Activated CD4-positive, CD25-positive, alpha-beta regulatory T cell (primary cell): ENCODE measurements at places on chromosomes 1 and 21.

DNA sequence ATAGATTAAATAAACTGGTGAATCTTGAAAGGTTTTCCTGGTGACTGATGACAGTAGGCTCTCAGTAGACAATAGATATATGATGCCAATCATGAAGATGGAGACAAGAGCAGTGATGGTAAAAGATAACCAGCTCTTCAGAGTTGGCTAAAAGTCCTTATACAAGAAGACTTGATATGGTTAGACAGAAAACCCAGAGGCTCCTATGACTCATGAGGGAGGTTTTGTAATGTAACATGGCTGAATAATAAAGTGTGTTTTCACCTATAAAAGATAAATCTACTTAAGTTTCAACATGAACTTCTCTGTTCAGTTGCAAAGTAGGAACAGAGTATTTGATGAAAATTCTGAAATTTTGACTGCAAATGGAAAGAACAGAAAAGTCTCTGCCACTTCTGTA, 12.7 kb upstream of the CRNN start:
- DNase-seq = no peak

GRCh38 chr1:244665771-244666217, 12.9 kb downstream of the DESI2 start:
- DNase-seq = no peak

DNA sequence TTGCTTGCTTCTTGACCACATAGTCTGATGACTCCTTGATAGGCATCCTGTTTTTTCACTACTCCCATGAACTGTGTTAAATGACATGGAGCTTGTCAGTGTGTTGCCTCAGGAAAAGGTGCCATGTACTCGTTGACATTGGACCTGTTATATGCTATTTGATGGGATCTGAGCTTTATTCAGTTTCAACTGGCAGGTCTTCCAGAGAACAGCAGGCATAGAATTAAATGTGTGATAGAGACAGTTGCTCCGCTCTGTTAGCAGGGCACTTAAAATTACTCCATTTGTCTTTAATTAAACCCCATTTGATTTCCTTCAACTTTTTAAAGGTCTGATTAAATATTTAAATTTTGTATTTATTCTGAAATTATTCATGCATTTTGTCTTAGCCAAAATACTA, 189.7 kb upstream of the ADGRL4 start:
- no peak for DNase-seq

DNA sequence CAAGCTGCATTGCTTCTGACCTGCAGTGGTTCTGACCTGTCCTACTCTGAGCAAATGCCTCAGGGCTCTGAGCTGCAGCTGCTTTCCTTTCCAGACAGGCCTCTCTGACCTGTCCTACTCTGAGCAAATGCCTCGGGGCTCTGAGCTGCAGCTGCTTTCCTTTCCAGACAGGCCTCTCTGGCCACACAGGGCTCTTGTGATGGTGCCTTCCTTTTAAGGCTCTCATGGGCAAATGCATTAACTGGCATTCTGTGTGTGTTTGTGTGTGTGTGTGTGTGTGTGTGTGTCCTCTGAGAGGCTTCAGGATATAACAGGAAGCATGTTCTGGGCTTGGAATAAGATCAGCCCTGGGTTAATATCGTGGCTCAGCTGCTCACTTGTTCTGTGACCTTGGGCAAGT, 131.3 kb downstream of the NTPCR start:
- no peak for DNase-seq

DNA sequence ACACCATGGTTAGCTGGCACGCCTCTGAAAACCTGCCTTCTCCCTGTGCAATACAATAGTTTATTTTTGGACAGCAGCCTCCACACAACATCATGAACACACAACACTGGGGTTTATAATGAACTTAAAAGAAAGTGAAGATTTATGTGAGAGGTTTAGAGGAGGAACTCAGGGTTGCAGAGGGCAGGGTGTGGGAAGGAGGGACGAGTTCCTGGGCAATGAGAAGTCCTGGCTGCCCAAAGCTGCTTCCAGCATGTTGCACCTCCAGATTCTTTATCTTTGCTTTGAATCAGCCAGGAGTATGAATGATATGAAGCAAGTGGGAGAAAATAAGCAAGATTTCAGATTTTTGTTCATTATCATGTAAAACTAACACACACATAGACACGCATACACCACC, 11.3 kb upstream of the LRRC8D start:
- DNase-seq = no peak

- no peak for DNase-seq
Observed at GRCh38 chr1:42679364-42679983, 2.7 kb upstream of the YBX1 start.

- DNase-seq = no peak
Observed at GRCh38 chr1:101051688-101052638, 26.4 kb upstream of the DPH5 start.

DNA sequence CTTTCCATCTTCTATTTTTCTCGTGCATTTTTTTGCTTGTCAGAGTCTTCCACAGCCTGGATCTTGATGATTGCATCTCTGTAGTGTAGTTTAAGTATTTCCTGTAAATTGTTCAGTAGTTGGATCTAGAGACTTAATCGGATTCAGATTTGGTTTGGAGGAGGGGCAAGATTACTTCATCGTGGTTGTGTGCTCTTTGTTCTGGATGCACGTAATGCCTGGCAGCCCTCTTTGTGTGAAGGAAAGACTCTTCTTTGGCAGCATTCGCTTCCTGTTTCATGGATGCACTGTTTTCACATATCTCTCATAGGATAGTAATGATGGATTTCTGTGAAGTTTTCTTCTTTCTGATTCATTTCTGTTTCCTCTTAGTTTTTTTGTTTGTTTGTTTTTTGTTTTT, 14.2 kb downstream of the SEMA4A start:
- no peak for DNase-seq

GRCh38 chr1:152919071-152919470, 10.7 kb downstream of the IVL start:
- no peak for DNase-seq

DNA sequence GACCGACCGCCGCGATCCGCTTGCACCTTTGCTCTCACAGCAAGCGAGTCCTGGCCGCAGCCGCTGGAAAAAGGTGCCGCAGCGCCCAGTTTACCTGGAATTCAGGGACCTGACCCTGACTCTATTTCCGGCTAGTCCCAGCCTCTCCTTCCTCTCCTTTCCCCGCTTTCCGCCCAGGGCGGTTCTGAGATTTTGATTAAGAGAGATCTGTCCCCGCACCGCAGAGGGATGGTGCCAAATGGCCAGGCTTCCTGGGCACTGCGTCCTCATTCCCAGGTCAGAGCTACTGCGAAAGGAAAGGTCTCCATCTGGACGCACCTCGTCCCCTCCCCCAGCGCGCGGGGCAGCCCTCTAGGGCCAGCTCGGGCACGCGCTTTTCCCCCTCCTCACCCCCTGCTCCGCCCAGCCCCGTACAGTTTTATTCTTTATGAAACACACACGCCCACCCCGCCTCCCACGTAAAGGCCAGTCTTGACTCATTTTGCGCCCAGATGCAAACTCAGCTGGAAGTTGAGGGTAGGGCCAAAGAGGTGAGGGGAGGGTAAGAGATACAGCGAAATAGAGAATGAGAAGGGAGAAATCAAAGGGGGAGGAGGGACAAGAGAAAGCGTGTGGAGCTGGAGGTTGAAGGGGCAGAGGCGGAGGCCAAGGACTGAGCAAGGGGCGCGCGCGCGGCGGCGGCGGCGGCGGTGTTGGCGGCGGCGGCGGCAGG, 411.8 kb upstream of the ESRRG start:
- no peak for DNase-seq

GRCh38 chr1:147719711-147720225, 40.6 kb downstream of the GJA5 start:
- no peak for DNase-seq

DNA sequence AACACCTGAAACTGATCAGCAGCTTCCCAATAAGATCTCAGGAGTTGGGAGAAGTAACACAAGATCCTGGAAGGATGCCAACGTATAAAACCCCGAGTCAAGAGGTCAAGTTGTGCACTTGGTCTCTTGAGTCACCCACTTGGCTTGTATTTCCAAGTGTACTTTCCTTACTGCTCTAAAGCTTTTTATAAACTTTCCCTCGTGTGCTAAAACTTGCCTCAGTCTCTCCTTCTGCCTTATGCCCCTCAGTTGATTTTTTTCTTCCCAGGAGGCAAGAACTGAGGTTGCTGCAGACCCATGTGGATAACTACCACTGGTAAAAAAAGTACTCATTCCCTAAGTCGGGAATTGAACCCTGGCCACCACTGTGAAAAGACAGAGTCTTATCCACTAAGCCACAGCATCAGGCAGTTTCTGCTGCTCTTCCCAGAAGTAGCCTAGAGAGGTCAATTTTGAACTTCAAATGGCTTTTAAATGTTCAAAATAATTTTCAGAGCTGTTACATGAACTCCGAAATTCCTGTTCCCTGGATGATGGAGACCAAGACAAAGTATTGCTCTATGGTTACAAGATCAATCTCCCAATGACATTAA, 28.9 kb downstream of the ITLN2 start:
- DNase-seq = no peak

GRCh38 chr1:159937054-159937750, 8.2 kb downstream of the IGSF9 start:
- no peak for DNase-seq

DNA sequence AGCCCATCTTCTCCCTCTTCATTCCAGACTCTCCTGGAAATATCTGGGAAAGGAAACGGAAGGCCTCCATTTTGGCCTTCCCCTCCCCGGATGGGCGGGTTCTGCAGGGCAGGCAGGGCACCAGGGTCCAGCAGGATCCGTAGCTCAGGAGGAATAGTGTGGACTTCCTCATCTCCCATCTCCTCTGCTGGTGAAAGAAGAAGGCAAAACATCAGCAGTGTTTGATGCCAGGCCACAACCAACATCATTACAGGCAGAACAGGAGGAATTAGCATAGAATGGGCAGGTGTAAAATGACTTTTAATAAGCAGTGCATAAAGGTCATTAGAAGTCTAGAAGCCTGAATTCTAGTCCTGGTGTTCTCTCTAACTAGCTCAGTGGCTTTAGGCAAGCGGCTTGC, 165.9 kb downstream of the TGFBR3 start:
- DNase-seq = no peak

DNA sequence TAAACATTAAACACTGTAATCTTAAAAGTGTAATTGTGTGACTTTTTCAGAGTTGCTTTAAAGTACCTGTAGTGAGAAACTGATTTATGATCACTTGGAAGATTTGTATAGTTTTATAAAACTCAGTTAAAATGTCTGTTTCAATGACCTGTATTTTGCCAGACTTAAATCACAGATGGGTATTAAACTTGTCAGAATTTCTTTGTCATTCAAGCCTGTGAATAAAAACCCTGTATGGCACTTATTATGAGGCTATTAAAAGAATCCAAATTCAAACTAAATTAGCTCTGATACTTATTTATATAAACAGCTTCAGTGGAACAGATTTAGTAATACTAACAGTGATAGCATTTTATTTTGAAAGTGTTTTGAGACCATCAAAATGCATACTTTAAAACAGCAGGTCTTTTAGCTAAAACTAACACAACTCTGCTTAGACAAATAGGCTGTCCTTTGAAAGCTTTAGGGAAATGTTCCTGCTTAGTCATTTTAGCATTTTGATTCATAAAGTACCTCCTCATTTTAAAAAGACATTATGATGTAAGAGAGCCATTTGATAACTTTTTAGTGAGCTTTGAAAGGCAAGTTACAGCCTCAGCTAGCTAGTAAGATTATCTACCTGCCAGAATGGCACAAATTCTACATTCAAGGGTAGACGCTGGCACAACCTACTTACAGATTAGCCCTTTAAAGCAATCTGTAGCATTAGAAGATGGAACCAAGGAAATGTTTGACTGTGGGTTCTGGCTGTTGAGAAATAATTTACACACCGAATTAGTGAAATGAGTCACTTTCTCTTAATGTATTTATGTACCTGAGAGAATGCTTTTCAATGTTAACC, 9.4 kb downstream of the SOD1 start:
- no peak for DNase-seq

DNA sequence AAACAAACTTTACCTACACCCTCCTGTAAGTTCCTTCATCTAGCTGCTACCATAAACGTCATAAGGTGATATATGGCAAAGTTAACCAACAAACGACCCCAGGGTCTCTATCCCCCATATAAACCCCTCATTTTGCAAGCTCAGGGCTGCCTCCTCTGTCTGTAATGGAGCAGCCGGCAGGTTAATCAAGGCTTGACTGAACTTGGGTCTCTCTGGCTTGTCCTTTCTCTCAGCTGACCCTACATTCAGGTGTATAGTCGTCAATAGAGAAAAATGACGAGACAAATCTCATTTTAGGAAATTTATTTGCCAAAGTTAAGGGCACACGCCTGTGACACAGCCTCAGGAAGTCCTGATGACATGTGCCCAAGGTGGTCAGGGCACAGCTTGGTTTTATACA, 67.4 kb downstream of the WDR4 start:
- no peak for DNase-seq

DNA sequence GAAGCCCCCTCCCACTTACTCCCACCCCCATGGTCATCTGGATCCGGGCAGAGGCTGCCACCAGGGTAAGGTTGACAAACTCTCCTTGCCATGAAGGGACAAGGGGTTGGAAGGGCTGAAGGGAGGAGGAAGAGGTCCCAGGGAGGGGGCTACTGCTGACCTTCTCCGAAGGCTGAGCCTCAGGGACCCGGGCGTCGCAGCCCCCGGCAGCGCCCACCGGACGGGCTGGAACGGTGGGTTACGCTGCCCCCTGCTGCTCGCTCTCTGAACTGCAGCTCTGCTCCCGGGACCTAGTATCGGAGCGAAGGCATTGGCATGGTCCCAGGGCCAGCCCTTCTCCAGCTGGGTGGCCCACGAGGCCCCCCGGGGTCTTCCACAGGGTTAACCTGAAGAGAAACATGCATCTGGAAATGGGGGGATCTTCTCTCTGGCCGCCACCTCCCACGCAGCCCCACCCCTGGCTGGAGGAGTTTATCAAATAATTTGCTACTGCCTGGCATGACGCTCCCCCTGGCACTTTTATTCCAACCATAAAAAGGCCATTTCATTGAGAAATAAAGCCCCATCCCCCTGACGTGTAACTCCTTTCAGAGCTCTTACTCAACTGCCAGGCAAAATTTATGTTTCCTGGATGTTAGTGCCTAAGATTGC, 70.4 kb upstream of the TARDBP start:
- peak; percentile 55 for DNase-seq

- DNase-seq = no peak
Observed at GRCh38 chr1:20367626-20368025, 77.0 kb downstream of the VWA5B1 start.

DNA sequence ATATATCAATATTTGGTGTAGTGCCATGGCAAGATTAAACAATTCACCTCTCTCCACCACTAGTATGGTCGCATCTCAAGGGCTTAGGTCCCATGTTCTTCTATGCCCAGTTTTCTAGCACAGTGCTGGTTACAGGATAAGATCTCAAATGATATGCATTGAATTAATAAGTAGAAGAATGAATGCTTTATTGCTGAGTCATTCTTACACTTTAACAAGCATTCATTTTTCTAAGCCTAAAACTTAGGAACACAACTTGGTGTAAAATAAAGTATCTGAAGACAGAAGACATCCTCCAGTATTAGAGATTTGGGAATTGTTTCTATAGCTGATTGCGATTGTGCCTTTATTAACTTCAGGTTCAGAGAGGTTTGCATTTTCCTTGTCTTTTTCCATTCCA, 85.8 kb downstream of the TBX15 start:
- DNase-seq = no peak

DNA sequence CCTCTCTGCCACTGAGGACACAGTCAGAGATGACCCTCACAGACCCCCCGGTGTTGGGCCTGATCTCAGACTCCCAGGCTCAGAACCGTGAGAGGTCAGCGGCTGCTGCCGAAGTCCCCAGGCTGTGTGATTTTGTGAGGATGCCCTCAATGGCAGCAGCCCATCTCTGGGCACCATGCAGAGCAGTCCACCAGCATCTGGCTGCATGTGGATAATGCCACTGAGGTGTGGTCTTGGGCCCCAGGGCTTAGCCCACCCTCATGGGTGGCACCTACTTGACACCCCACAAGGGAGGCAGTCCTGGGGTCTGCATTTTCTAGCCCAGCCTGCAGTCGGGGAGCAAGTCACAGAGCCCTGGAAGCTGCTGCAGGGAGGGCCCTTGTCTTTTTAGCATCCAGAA, 5.5 kb upstream of the ACTRT2 start:
- DNase-seq = no peak
